ENCODE measurements at places on chromosomes 3 and 15.

DNA sequence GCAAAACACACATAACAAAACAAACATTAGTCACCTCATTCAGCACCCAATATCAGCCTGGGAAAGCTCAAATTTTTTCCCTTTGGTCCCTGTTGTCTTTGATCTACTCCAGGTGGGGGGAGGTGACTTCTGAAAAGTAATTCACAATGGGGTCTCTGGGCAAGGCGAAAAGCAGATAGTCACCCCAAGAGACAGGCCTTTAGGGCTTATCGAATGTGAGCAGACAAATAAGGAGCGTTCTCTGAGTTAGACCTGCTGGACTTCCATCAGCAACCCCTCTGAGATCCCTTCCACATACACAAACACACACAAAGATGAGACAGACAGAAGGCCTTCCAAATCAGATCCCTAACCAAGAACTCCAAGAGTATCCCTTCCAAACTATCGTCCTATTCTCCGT lies 171.0 kb upstream of the SMAD3 start:
- DNase-seq: no peak

- no peak for DNase-seq
Observed at GRCh38 chr3:97432914-97433313, 331.6 kb upstream of the ARL6 start.

- DNase-seq: no peak
Observed at GRCh38 chr15:97023488-97023844, 693.0 kb downstream of the NR2F2 start.

DNA sequence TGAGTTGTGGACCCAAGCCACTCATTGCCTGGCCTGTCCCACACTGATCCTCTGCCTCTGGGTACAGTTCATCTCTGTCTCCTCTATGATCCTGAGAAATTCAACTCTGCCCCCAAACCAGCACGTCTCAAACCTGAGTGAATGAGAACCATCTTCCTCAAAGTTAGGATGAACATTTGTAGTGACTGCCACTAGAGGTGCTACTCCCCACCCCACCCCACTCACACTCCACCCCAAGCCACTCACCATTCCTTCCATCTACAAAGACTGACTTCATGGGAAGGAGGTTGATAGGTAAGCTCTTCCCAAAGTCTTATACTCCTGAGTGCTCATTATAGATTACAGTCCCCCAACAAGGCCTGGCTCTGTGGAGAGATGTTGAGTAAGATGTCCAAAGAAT lies 43.8 kb downstream of the NEK10 start:
- DNase-seq: no peak

GRCh38 chr3:196513697-196514349 lies 1.3 kb downstream of the SMCO1 start:
- DNase-seq: no peak

DNA sequence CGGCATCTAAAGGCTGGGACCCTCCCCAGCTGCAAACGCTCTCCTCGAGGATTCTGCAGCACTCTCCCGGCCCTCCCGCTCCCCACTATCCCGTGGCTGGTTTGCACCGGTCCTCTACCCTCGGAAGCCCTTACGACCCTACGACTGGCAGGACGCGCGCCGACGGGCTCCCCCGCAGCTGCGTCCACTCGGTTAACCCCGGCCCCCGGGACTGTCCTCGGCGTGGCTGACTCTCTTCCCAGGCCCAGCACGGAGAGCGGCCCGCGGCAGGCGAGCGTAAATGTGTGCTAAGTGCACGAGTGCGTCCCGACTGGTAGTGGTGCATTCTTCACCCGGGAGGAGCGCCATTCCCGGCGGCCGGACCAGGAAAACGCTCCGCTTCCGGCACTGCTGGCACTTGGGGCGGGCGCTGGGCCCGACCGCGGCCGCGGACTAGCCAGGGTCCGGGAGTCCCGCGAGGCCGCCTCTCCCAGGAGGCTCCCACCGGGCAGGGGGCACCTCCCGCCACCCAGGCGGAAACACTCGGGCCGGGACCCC lies 508 bp downstream of the GORASP1 start:
- DNase-seq: no peak

GRCh38 chr3:189168711-189169110 lies 3.1 kb upstream of the TPRG1 start:
- DNase-seq: no peak

GRCh38 chr3:18739099-18739433 lies 313.9 kb upstream of the SATB1 start:
- no peak for DNase-seq

GRCh38 chr15:70806992-70807712 lies 43.8 kb upstream of the UACA start:
- no peak for DNase-seq

DNA sequence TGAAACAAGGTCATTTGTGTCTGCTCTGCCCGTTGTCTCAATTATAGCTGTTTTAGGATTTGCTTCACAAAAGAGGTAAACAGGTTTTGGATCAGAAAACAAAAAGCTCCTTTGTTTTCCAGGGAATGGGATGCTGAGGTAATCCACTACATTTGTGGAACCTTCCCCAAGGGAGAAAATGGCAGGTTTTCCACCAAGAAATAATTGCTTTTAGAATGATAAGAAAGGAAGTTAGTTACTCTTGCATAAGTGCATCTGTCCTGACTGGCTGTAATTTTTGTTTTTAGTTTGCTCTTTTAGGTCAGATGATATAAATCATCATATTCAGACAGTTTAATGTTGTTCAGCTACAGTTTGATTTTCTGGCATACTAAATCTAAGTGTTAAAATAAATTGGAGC lies 198.5 kb upstream of the COL8A1 start:
- DNase-seq: no peak

GRCh38 chr15:70212286-70212962 lies 114.7 kb upstream of the TLE3 start:
- DNase-seq: no peak

DNA sequence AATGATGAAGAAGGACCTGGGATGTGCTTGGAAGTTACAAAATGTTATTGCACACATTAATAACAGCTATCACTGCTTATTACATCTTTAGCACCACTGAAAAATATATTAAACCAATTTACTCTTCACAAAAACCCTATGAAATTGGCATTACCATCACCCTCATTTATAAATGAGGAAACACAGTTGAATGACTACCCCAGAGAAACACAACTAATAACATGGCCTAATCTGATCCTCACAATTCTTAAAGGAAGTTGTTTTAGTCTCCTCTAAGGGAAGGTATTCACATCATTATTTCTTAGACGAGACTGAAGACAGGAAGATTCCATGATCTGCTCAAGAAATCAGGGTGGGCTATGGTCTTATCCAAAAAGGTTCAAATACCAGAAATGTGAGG lies 35.9 kb downstream of the INO80 start:
- no peak for DNase-seq

GRCh38 chr15:51841406-51842040 lies 12.1 kb downstream of the TMOD3 start:
- no peak for DNase-seq

DNA sequence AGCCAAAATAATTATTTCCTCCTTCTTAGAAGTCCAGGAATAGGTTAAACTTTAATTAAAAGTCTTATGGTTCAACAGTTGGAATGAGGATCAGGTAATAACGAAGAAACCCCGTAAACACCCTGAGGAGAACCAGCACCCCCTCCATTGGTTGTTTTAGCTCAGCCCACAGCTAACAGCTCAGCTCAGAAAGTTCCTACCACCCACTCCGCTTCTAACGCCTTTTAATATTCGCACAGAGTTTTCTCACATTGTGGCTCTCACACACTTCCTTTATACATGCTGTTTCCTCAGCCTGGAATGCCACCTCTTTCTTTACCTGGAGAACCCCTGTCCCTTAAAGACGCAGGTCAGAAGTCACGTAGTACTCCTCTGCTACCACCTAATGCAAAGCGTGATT lies 17.0 kb downstream of the CX3CR1 start:
- DNase-seq: no peak

DNA sequence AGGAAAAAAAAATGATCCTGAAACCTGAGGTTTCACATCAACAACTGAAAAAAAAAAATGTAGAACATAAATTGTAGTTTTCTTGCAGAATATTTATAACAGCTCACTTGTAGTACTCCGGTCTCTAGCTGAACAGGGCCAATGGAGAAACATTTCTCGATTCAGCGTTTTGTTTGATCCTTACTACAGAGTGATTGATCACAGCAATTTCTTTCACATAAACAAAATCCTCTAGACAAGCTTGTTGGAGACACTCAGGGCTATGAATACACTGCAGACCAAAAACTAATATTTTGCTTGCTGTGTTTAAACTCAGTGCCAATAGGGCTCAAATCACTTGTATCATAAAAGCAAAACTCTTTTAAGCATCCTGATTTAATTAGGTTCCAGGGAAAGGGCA lies 127.0 kb upstream of the CNTN6 start:
- DNase-seq: no peak

DNA sequence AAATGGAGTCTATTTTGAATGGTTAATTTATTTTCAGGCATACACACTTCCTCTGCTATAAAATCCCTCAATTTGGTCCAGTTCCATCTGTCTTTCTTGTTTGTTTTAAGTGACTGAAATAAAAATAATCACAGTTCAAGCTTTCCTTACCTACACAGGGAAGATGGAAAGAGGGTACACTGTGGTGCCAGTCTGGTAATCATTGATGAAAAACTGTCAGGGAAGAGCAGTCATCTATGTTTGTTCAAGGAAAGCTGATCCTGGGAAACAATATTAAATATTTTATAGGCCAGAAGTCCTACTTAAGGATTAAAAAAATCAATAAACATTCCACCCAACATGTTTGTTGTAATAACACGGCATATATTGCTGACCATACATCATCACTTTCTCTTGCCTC lies 115.2 kb upstream of the KCNMB2 start:
- DNase-seq: no peak

DNA sequence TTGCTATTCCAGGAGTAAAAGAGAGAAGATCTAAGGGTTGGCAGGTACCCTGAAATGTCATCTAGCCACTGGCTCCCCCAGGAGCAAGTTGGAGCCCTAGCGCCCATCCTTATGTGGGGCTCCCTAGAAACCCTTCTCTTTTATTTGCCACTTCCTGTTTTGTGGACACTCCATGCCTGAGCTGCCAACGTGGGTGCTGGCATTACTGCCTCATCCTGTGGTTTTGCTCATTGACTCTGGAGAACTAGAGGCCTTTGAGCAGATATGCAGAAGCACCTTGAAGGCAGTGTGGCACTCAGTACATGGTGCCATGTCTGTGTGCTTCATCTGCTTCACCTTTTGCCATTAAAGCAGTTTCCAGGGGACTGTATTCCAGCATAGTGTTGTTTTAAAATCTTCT lies 8.1 kb downstream of the EDEM1 start:
- no peak for DNase-seq

DNA sequence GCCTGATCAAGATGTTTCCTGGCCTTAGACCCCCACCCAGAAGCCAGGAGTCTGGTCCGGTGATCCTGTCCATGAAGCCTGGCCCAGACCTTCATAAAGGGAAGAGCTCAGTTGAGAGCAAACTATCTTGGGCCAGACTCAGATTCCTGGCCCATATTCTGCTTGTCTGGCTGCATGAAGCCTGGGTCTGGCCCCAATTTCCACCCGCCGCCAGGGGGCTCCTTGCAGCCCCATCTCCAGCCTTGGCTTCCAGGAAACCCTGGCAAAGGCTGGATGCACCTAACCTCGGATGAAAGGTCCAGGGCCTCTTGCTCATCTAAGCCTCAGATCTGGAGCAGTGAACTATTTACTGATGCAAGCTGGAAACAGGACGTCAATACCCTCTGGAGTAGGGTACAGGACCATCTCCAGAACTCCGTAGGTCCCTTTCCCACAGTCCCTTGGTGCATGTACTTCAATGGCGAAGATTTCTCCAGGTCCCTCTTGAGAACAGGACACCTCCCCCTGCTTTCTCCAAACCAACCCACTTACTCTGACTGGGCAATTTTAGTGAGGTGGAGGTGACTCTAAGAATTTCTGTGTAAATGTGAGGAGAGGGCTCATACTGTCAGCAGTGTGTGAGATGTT lies 5.6 kb downstream of the FOXL2 start:
- no peak for DNase-seq

GRCh38 chr3:127141921-127142730 lies 50.8 kb upstream of the PRR23E start:
- DNase-seq: no peak

- DNase-seq: no peak
Observed at GRCh38 chr3:88618021-88618645, 468.4 kb downstream of the C3orf38 start.

- DNase-seq: no peak
Observed at GRCh38 chr3:49900491-49901153, 3.1 kb downstream of the MST1R start.

GRCh38 chr3:24640330-24640877 lies 145.8 kb upstream of the THRB start:
- DNase-seq: no peak

- DNase-seq: no peak
Observed at GRCh38 chr3:179701176-179701827, 48.5 kb downstream of the USP13 start.

- DNase-seq: no peak
Observed at GRCh38 chr3:175914785-175915184, 1055.7 kb downstream of the NAALADL2 start.

GRCh38 chr3:70805061-70805889 lies 492.8 kb upstream of the MDFIC2 start:
- no peak for DNase-seq

DNA sequence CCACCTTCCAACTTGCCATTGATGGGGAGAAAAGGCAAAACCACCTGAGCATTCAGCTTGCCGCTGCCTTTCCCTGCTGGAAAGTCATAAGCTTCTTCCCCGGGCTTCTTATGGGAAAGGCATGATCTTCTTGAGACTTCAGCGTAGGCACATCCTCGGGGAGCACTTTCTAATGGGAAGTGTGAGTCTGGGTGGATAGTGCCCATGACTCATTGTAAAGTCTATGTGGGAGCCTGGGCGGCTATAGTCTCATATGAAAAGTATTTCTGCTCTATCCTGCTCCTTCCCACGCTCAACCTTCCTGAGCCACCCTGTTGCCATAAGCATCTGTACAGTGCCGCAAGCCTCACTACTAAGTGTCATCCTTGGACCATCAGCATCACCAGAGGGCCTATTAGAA lies 309.9 kb upstream of the THBS1 start:
- no peak for DNase-seq

DNA sequence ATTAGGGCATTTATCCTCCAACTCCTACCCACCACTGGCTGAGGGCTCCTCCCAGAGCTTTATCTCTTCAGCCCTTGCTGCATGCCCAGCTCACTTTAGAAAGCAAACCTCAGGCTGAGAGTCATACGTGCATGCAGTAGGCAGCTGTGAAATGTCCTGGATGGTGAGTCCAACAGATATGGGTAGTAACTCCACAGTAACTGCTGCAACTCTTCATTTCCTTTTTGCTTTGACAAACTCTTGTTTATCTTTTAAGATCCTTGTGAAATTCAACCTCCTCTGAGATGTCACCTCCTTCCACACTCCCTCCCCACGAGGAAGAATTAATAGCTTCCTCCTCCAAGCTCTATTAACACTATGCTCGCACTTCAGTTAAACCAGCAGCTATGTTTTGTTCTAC lies 35.9 kb upstream of the CTNNB1 start:
- DNase-seq: no peak

GRCh38 chr3:59277816-59278215 lies 228.0 kb upstream of the CFAP20DC start:
- DNase-seq: no peak
